Chondrocyte (in vitro differentiated cells): ENCODE measurements at places on chromosomes 2 and 18. TPM values are rescaled to one million over a fixed set of nuclear protein-coding genes. Genes with fewer than 3 reads are reported as not detected.

SRD5A2 gene
- not detected in 3 replicates for total RNA-seq

- DNase-seq = no peak
Observed at GRCh38 chr18:28189400-28190239, 12.7 kb upstream of the CDH2 start.

GRCh38 chr2:145801210-145801609 lies 1281.3 kb upstream of the ZEB2 start:
- DNase-seq = no peak

- no peak for DNase-seq
Observed at GRCh38 chr2:231386446-231386845, 9.1 kb upstream of the B3GNT7 start.

GRCh38 chr18:24989760-24990593 lies 362.0 kb downstream of the ZNF521 start:
- DNase-seq = no peak

GRCh38 chr2:174778085-174778981 lies 14.1 kb upstream of the CHRNA1 start:
- DNase-seq = no peak

DNA sequence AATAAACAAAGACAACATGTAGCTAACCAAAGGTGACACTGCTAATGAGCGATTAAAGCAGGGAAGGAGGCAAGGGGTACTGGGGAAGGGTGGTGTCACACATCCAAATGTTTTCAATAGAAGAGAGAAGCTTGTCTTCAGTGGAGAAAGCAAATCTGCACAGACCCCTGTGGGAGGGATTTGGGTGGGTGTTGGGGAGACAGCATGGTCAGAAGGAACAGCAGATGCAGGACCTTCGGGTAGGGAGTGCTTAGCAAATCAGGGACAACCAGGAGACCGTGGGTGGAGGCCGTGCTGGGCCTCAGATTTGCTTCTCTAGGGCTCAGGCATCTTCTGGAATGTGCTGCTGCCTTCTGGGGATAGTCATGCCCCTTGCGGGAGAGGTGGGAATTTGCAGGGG lies 185.3 kb upstream of the RAB6C start:
- no peak for DNase-seq

- no peak for DNase-seq
Observed at GRCh38 chr18:49845629-49846360, 32.5 kb upstream of the ACAA2 start.

VIT gene
- total RNA-seq = 0.15 to 2.6 TPM in 2 of 3 replicates, not detected in the other

TFCP2L1 gene
- total RNA-seq = 0.02 TPM in 1 of 3 replicates, not detected in the others

GRCh38 chr2:84460670-84461069 lies 1.6 kb upstream of the SUCLG1 start:
- DNase-seq = no peak

- no peak for DNase-seq
Observed at GRCh38 chr2:28030600-28030999, 140.1 kb downstream of the BABAM2 start.

GRCh38 chr2:238467792-238468191 lies 41.1 kb downstream of the ASB1 start:
- DNase-seq = no peak

GRCh38 chr2:121002597-121002996 lies 266.9 kb downstream of the GLI2 start:
- DNase-seq = no peak

- no peak for DNase-seq
Observed at GRCh38 chr18:62716619-62717168, 1.4 kb downstream of the PHLPP1 start.

GRCh38 chr2:43106559-43107527 lies 119.6 kb downstream of the ZFP36L2 start:
- DNase-seq = no peak

- no peak for DNase-seq
Observed at GRCh38 chr2:34105006-34105767, 506.1 kb upstream of the FAM98A start.

LRP1B gene
- 0.03 to 0.65 TPM (median 0.25 TPM) in 3 replicates for total RNA-seq

DNA sequence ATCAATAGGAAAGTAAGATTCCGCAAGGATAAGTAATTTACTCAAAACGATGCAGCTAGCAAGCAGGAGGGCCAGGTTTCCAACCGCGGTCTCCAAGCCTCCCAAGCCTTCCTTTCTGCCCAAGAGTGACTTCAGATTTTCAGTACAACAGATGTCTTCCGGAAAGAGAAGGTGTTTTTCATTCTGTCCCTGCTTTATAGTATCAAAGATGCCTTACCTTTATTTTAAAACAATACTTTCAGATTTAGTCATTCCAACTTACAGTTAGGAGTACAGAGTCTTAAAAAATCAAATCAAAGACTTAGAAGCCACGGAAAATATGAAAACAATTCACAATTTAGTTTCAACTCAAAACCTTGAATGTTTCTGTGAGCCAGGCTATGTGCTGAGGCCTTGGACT lies 43.6 kb downstream of the CYB5A start:
- DNase-seq = no peak

DNA sequence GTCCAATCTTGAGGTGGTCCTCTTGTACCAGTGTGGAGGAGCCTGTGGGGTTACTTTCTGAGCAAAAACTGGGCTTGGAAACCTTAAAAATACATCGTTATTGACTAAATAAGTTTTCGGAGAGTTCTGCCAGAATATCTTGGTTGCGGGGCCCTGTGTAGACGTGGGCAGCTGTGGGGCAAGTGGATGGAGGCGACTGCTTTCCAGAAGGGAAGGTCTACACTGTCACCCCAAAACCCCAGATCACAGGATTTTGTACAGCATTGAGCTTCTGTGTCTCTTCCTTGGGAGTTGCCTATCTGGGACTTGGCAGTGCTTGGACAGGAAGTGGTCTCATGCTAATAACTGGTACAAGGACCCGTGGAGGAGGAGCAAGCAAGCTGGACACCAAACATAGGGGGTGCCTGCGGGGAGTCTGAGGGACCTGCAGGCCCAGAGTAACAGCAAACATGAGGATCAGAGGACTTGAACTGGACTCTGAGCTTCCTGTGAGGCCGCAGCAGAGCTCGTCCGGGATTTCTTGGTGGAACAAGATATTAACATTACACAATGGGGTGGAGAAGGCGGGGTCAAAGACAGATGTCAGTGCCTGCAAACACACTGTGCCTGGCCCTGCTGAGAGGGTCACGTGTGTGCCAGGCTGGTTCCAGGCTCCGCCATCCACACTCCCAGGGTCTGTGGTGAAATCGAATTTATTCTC lies 48.0 kb upstream of the CTLA4 start:
- no peak for DNase-seq

- DNase-seq = peak; percentile 60
Observed at GRCh38 chr2:26653207-26654060, 12.3 kb upstream of the CIB4 start.

- no peak for DNase-seq
Observed at GRCh38 chr2:40144022-40144421, 307.9 kb downstream of the SLC8A1 start.

FIGN gene
- total RNA-seq = 11.8 to 23.4 TPM (median 12.1 TPM) in 3 replicates

DNA sequence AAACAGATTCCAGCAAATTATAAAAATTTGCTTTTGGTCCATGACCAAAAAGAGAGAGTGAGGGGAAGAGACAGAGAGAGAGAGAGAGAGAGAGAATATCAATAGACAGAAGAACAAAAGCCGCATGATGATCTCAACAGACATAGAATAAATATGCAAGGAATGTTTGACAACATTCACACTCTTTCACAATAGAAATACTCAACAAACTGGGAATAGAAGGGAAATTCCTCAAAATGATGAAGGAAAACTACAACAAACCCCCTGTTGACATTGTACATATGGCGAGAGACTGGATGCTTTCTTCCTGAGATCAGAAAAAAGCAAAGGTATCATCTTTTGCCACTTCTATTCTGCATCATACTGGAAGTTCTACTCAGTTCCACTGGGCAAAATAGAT lies 309.7 kb downstream of the RAD51AP2 start:
- no peak for DNase-seq

- DNase-seq = no peak
Observed at GRCh38 chr18:59514203-59514602, 155.1 kb upstream of the LMAN1 start.

PDCD1 gene
- not detected in 3 replicates for total RNA-seq

ERMN gene
- total RNA-seq = not detected in 3 replicates

GRCh38 chr2:180539541-180539940 lies 440.9 kb upstream of the UBE2E3 start:
- DNase-seq = no peak

- DNase-seq = no peak
Observed at GRCh38 chr2:221999717-222000116, 299.1 kb downstream of the PAX3 start.

DNA sequence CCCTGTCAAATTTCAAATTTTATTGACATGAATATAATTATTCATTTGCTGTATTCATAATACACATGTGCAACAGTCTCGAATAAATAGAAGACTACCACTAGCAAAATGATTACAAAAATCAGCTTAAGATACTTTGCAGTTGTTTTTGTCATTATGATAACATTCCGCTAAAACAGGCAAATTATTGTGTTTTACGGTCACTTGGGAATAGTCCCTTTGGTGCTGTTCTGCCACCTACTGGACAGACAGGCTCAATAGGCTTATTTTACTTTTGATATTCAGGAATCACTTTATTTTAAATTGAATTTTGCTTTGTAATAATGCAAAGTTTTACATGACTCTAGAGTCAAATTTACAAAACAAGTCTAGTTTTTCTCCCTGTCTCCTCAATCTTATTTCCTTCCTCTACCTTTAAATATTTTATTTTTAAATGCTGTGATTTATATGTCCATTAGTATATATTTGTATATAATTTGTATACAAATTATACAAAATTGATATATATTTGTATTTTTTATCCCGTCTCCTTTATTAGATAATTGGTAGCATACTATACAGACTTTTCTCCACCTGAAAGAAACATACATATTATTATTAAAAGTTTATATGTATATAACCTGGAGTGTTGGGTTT lies 456.3 kb downstream of the DLGAP1 start:
- no peak for DNase-seq

DNA sequence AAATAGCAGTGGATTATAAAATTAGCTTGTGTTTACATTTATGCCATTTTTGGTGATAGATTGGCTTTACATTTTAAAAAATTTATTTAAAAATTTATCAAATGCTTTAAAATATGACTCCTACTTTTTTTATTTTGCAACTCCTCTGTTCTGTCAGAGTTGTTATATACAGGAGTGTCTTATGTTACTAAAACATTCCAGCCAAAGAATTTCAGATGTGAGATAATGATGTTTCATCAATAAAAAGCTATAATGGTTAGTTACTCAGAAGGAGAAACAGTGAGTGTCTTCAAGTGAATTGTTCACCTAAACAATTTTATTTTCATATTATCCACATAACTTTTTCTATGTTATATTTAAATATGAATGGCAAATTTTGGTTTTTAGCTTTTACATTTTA lies 52.7 kb downstream of the GLS start:
- no peak for DNase-seq

DNA sequence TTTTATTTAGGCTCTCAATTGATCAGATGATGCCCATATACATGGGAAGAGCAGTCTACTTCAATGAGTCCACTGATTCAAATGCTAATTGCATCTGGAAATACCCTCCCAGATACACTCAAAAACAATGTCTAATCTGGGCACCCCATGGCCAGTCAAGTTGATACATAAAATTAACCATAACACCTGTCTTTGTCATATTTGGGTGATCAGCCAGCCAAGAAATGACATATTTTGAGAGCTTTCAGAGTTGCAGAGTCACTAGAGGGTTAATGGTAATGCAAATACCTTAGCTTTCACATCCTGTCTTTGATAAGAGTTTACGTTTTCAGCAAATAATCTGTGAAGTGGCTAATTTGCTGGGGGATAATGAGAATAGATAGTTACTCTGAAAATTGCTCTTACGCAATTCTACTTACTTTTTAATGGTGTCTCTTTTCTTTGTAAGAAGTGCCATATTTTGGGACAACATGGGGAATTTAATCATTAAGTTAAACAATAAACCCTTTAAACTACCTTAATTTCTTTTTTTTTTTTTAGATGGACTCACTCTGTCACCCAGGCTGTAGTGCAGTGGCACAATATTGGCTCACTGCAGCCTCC lies 49.1 kb downstream of the CCDC195 start:
- no peak for DNase-seq

DNA sequence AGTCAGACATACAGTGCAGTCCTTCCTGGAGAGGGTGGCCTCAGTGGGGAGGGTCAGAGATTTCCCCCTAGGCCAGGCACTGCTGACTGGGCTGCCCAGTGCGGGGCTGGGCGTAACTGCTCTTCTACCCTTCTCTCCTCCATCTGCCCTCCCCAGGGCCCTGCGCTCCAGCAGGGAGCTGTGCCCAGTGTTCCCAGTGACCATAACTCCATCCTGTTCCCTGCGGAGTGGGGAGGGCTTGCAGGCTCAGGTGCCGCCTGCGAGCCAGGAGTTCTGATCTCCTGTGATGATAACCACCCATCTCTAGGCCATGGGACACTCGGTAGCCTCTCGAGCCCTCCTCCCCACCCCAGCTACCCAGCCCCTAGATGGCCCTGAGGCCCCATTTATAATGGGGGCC lies 107.6 kb downstream of the SMAD7 start:
- peak; percentile 63 for DNase-seq

DNA sequence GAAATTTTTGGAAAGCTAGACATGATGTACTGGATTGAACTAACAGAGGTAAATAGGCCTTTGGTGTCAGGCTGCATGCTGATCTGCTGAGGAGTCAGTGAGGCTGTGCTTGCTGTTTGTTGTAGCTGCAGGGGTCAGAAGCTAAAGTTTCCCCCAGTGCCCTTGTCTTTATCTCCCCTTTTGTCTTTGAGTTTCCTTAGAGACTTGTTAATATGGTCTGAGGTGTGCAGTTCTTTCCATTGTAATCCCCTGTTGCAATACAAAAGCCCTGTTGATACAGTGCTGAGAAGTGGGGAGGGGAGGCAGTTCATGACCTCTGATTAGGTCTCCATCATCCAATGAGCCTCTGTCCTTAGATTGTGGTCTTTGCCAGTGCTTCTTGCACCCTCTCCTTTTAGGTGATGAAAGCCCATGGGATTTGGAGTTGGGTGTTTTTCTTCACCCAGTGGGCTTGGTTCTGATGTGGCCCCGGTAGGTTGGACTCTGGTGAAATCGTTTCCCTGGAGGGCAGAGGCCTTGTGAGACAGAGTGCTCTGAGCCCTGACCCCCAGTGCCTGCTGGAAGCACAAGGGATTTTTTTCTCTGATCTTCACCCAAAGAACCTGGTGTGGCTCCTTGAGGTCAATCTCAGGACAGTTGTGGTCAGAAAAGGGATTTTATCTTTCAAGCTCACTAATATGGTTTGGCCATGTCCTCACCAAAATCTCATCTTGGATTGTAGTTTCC lies 163.1 kb downstream of the TMEM18 start:
- no peak for DNase-seq

DNA sequence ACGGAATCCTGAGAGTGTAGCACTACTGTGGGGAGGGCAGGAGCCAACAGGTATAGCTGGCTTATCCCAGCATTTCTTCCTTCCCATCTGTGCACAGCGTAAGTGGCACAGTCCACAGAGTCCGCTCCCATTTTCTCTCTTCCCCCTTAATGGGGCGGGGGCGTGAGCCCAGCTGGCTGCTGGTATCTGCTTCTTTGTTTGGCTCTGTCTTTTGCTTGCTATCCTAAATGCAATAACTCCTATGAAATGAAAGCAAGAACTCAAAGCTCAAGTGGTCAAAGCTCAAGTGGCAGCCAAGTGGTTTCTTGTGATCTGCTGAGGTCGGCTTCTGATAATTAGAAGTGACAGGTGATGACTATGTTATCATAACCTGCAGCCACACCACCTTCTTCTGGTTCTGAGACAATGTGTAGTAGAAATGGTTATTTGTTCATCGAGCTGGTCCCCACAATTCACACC lies 192.7 kb downstream of the PLCL1 start:
- DNase-seq = no peak

TMBIM1 gene
- total RNA-seq = 69.6 to 100 TPM (median 96.1 TPM) in 3 replicates

GRCh38 chr2:172095905-172096625 lies 6.6 kb downstream of the DLX2 start:
- DNase-seq = no peak
